ENCODE measurements at places on chromosomes 16 and 17.

- H3K27me3 ChIP-seq, result no peaks in the 10 kb centered on the region
- peak overlapping the region; percentile 28 for H3K27ac ChIP-seq
- H3K4me1 ChIP-seq, result peaks cover 63% of the 10 kb centered on the region
Observed at GRCh38 chr16:11356573-11357331, 11.5 kb downstream of the RMI2 start.

GRCh38 chr17:72861811-72862210 is 230.7 kb downstream of the SLC39A11 start:
- no peaks in the 10 kb centered on the region for H3K27me3 ChIP-seq
- no peak overlapping the region for H3K27ac ChIP-seq
- peaks cover 11% of the 10 kb centered on the region for H3K36me3 ChIP-seq
- DNase-seq, result no peak

- H3K36me3 ChIP-seq, result no peaks in the 10 kb centered on the region
- DNase-seq, result no peak
- H3K4me3 ChIP-seq, result no peak overlapping the region
- no peaks in the 10 kb centered on the region for H3K27me3 ChIP-seq
Observed at GRCh38 chr16:49454426-49455180, 81.0 kb downstream of the C16orf78 start.

GRCh38 chr16:54286366-54287130 is at the start of gene IRX3:
Gene IRX3, minus strand, starts transcription at chr16:54286787. Its CDS starts 737 bp downstream, at chr16:54286050.
- H3K36me3 ChIP-seq, result no peaks in the 10 kb centered on the region
- peaks cover 69% of the 10 kb centered on the region for H3K27me3 ChIP-seq
- H3K4me3 ChIP-seq, result peak within 1 kb of the TSS; percentile 48

DNA sequence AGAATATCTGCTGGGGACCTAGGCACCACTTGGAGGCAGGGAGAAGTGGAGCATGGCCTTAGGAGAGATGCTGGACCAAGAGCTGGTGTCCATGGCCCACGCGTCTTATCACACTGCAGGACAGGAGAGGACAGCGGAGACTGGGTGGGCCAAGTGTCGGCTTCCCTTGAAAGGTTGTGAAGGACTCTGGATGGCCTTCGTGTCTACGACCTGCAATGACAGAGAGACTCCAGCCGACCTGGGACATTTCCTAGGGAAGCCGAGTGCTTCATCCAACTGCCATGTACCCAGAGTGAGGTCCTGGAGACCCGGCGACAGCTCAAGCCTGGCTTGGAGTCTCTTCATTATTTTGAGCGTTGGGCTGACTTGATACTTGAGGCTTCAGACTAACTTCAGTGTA is 20.5 kb downstream of the C1QTNF1 start:
- no peak overlapping the region for H3K27ac ChIP-seq
- DNase-seq, result no peak
- H3K27me3 ChIP-seq, result peaks cover 3% of the 10 kb centered on the region
- no peaks in the 10 kb centered on the region for H3K36me3 ChIP-seq
- no peaks in the 10 kb centered on the region for H3K4me1 ChIP-seq

DNA sequence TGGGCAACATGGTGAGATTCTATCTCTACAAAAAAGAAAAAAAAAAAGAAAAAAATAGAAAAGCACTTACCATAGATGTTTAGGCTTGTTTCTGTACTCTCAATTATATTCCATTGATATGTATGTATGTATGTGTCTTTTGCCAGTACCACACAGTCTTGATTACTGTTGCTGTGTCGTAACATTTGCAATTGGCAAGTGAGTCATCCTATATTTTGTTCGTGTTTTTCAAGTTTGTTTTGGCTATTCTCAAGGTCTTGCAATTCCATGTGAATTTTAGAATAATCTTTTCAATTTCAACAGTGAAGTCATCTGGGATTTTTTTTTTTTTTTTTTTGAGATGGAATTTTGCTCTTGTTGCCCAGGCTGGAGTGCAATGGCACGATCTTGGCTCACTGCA is 19.3 kb downstream of the SPECC1 start:
- H3K36me3 ChIP-seq, result no peaks in the 10 kb centered on the region
- H3K27ac ChIP-seq, result no peak overlapping the region
- peaks cover 3% of the 10 kb centered on the region for H3K4me1 ChIP-seq

- no peak overlapping the region for H3K4me3 ChIP-seq
- H3K4me1 ChIP-seq, result peaks cover 11% of the 10 kb centered on the region
- no peaks in the 10 kb centered on the region for H3K27me3 ChIP-seq
- no peak overlapping the region for H3K27ac ChIP-seq
- peaks cover 5% of the 10 kb centered on the region for H3K36me3 ChIP-seq
- no peak for DNase-seq
Observed at GRCh38 chr17:27873746-27874145, 19.4 kb downstream of the LYRM9 start.

- H3K4me3 ChIP-seq, result no peak overlapping the region
- H3K27ac ChIP-seq, result no peak overlapping the region
Observed at GRCh38 chr16:12484972-12485371, 318.7 kb downstream of the CPPED1 start.

DNA sequence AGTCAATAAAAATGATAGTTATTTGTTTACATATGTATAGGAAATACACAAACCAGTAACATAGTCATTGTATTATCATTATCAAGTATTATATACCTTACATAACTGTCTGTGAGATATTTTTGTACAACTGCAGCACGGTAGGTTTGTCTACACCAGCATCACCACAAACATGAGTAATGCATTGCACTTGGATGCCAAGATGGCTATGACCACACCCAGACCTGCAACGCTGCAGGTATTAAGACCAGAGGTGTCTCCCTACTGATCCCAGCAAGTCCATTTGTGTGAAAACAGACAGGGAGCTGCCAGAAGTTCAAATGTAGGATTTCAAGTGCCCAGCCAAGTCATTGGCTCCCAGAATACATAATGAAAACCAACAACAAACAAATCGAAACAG is 34.2 kb upstream of the NOS2 start:
- H3K36me3 ChIP-seq, result no peaks in the 10 kb centered on the region
- no peaks in the 10 kb centered on the region for H3K4me1 ChIP-seq
- no peak overlapping the region for H3K27ac ChIP-seq
- H3K27me3 ChIP-seq, result no peaks in the 10 kb centered on the region
- no peak overlapping the region for H3K4me3 ChIP-seq

DNA sequence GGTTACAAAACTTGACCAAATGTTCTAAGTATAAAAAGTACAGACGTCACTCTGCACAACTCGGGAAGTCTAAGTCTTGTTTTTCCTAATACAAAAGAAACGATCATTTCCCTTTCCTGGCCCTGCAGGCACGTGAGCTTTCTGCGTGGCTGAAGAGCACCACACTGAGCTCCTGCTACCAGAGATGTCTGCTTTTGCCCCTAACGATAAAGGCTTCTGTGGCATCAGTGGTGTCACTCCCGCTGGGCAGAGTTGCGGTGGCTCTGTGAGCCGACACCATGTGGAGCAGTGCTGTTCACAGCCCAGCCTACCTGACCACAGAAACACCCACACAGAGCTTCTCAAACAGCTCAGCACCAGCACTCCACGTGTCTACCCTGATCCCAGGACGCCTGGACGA is 20.5 kb downstream of the EMC8 start:
- no peak for DNase-seq
- H3K27me3 ChIP-seq, result no peaks in the 10 kb centered on the region

GRCh38 chr17:6666077-6666521 is 14.5 kb downstream of the C17orf100 start:
- peaks cover 10% of the 10 kb centered on the region for H3K4me1 ChIP-seq
- peak; percentile 65 for DNase-seq
- H3K27me3 ChIP-seq, result no peaks in the 10 kb centered on the region
- peaks cover 2% of the 10 kb centered on the region for H3K36me3 ChIP-seq
- H3K27ac ChIP-seq, result no peak overlapping the region
- H3K4me3 ChIP-seq, result no peak overlapping the region

- DNase-seq, result no peak
- H3K27ac ChIP-seq, result no peak overlapping the region
- no peak overlapping the region for H3K4me3 ChIP-seq
- H3K36me3 ChIP-seq, result no peaks in the 10 kb centered on the region
- no peaks in the 10 kb centered on the region for H3K4me1 ChIP-seq
- peaks cover 4% of the 10 kb centered on the region for H3K27me3 ChIP-seq
Observed at GRCh38 chr16:83732536-83732935, 75.2 kb upstream of the HSBP1 start.

DNA sequence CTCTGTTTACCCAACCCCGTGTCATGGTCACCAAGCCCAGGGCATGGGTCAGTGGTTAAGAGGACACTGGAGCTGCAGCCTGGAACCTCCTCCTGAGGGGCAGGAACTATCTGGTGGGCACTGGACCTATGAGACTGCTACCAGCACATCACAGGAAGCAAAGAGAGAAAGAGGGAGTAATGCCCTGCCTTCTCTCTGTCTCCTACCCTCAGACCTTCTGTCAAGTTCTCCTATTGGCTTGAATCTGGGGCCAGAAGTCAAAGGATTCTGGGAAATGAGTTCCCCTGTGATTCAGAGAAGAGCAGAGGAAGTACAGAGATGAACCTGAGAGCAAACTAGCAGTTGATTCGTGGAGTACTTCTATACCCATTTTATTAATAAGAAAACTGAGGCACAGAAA is 123.0 kb upstream of the GNAO1 start:
- no peaks in the 10 kb centered on the region for H3K4me1 ChIP-seq
- no peak overlapping the region for H3K27ac ChIP-seq
- no peaks in the 10 kb centered on the region for H3K36me3 ChIP-seq
- H3K27me3 ChIP-seq, result peaks cover 3% of the 10 kb centered on the region
- no peak for DNase-seq

DNA sequence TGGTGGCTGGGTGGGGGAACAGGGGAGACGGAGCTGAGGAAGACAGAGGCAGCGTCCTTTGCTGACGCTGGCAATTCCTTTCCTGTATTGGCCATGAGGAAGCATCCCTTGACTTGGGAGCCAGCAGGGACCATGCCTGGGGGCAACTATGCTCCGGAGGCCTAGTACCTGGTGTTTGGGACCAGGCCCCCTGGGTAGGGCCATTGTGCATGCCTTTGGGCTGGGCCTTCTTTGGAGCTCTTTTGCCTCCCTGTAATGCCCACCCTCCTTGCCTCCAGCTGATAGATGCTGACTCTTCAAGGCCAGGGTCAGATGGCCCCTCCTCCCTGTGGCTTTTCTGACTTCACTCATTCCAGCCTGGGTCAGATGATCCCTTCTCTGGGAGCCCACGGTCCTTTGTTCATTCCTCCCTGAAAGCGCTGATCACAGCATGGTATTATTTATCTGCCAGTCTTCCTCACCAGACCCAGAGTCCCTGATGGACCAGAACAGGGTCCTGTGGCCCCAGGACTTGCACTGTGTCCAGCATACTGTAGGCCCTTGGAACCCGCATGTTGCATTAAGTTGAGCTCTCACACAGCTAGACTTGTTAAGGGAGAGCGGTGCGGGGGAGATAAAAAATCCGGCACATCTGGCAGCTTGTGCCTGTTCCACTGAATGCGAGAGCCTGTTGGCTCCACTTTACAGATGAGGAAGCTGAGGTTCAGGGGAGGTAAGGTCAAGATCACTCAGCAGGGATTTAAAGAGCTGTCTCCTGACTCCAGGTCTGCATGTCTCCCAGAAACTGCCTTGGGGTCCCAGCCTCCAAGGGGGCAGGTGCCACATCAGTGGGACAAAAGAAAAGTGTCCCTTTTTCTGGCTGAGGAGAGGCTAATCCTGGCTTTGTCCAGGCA is 2.9 kb downstream of the STARD3 start:
- H3K4me1 ChIP-seq, result peaks cover 67% of the 10 kb centered on the region
- no peaks in the 10 kb centered on the region for H3K27me3 ChIP-seq
- peak overlapping the region; percentile 61 for H3K27ac ChIP-seq
- no peak overlapping the region for H3K4me3 ChIP-seq
- no peak for DNase-seq
